Uterus (tissue), 4 donors: ENCODE measurements at places on chromosomes 2 and 18.

- DNase-seq = no peak
Observed at GRCh38 chr2:133167990-133168389, 400.3 kb downstream of the NCKAP5 start.

DNA sequence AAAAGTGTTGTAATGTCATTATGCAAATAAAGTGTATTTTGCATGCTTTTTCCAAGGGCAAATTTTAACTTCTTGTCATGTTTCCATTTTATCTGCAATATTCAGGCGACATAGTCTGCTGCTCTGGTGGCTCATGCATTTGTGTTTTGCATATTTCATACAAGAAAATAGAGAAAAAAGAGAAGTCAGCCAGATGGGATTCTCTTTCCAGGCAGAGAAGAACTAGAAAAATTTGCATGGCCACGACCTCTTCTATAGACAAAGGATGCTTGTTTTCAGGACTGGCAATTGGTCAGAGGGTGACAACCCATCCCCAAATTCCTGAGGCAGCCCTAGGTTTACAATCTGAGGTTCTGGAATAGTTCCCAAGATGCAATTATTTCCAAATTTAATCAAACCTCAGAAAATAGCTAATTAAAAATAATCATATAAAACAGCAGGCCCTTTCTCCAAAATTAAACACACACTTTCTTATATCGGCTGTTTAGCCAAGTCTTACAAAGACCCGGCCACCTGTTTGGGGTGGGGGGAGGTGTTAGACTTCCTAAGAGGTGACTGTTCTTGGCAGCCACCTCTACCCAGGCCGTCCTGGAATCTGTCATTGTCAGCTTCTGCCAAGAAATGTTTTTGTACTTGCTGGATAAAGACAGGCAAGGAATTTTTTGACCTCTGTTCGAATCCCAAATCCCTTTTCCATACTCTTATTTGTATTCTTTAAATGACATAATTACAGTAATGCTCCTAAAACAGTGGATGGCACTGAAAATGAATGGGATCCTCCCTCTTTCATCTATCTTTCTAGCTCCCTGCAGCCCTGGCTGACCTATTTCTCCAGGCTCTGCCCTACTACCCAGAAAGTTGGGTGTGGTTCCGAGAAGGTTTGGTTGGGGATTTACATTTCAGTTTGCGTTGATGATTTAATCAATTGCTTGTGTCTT, 20.8 kb upstream of the SOS1 start:
- DNase-seq = no peak

DNA sequence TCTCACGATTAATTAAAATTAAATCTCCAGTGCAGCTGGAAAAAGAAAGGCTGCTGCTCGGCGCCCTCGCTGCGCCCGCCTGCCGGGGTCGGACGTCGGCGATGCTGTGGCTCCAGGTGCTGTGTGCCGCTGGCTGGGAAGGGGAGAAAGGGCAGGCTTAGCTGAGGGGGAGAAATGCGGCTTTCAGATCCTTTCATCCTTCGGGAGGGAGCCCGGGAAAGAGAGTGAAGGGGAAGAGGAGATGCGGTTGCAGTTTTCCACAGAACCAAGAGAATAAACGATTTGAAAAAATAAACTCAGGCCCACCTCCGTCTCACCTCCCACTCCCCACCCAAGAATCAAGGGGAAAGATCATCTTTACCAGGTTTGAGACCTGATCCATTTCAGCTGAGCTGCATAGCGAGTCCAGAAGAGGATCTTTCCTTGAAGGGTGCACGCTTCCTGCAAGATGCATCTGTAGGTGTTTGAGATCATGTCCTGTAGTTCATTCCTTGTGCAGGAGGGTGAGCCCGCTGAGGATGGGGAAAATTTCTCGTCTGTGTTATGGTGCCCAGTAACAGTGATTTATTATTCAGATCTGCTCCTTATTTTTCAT, 495 bp downstream of the TMEM169 start:
- no peak for DNase-seq

DNA sequence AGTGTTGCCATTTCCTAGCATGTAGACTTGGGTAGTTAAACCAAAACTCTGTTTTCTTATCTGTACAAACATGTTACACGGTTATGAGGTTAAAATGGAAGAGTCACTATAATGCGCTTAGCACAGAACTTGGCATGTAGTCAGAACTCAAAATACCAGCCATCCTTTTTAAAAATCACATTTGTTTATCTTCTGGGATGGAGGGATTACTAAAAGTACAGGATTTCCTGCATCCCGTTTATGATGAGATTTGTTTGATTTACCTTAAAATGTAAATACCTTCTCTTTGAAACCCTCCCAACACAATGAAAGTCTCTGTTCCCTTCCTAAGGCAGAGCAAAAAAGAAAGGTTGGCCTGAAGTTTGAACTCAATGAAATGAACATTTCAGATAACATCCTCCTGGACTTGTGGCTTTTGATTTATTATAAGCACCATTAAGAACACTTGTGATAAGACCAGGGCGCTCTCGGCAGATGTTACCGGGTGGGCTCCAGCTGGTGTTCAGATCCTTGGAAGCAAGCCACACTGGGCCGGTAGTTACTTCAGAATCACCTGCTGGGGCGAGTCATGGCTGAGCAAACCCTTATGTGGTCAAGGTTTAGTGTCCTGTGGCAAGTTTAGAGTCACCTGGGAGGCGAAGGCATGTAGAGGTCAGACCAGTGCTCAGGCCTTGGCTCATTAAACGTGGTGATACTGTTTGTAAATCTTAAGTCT, 105.7 kb downstream of the MGAT5 start:
- no peak for DNase-seq

DNA sequence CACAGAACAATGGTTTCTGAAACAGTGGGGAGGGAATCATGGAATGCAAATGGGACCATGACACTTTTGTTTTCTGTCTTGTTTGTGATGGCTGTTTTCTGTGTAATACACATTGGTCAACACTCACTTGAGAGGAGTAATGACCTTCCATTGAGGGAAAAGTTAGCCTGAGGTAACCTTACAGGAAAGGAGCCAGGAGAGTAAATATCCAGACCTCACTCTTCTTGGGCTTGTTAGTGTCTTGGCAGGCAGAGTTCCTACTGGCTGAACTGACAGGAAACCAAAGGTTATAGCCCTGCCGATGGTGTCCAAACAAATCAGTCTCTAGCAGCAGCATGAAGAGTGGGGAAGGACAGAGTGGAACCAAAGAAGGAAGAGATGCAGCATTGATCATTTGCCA, 17.2 kb upstream of the RPRM start:
- no peak for DNase-seq

DNA sequence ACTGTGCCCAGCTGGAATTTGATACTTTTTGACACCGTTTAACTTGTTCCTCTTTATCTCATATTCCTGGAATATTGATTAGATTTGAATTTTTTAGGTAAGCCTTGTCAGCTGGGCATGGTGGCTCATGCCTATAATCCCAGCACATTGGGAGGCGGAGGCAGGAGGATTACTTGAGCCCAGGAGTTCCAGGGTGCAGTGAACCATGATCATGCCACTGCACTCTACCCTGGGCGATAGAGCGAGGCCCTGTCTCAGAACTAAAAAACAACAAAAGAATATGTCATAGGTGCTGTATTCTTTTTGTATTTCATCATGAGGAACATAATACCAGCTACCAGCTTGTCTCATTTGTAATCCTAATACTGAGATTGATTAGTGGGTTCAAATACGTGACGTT, 90.3 kb downstream of the ZNF532 start:
- DNase-seq = no peak

- no peak for DNase-seq
Observed at GRCh38 chr2:108640731-108641130, 78.6 kb upstream of the RANBP2 start.

- no peak for DNase-seq
Observed at GRCh38 chr2:78202366-78202765, 680.2 kb upstream of the LRRTM4 start.

- DNase-seq = no peak
Observed at GRCh38 chr2:12821656-12822055, 104.9 kb downstream of the TRIB2 start.

DNA sequence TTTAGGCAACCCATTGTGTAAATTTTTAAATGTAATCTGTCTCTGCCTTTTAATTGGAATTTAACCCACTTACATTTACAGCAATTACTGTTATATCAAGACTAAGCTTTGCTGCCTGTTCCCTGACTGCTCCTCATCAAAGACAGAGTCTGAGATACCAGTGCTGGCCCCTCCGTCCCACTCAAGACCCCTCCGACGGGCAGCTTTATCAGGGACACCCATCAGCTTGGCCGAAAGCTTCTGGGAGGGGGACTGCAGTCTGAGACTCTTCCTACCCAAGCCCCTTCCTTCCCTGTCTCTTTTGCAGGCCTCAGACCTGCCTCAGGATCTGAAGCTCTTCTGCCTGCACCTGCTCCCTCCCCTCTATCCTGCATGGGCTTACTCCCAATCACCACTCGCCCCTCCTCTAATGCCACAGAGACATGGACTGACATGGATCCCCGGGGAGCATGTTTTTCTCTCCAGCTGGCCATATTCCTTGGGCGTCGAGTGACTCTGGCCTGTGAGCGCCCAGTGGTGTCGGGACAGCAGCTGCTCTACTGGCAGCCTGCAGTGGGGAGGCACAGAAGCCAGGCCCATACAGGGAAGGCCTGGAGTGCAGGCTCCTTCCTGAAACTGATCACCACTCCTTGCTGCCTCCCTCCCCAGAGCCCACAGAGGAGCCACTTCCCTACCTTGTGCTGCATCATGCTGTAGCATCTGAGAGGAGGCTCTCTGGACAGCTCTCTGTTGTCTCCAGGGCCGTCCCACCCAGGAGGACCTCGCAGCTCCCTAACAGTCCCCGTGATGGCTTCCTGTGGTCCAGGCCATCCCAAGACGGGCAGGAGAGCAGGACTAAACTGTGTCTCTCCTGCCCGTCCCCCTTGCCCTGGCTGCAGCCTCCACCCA, 3.7 kb upstream of the KIF1A start:
- DNase-seq = no peak

DNA sequence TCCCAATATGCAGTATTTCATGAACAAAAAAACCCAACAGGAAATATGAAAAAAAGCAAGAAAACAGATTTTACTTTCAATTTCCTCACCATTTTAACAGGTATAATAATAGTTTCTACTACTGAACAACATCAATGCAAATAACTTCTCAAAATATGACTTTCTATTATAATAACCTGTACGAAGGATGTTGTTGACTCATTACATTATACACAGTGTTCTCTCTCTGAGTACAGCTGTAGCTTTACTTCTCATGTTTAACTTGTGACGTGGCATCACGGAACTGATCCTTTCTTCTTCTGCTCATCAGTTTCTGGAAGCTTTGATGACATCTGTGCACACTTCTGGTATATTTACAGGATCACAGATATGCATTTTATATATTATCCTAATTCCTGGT, 40.0 kb downstream of the FAM228A start:
- DNase-seq = no peak

- DNase-seq = no peak
Observed at GRCh38 chr2:150715501-150715900, 228.0 kb upstream of the RND3 start.

- no peak for DNase-seq
Observed at GRCh38 chr2:181104512-181105115, 124.2 kb downstream of the UBE2E3 start.

DNA sequence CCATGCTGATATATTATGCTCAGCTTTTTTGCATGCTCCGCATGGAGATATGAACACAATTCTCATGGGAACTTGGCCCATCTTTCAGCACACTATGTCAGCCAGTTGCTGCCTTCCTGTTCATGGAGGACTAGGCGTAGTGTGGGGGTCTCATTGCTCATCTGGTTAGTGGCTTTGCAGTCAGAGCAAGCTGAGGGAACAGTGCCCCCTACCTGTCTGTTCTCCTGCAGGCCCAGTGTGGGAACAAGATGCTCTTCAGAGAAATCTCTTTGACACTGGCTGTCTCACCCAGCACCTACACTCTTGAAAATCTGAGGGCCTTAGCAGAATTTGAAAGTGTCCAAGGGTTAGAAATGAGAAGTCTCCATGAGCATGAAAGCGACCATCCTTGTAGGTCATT, 47.1 kb downstream of the SPTBN1 start:
- no peak for DNase-seq

GRCh38 chr2:53964257-53964952, 6.4 kb downstream of the PSME4 start:
- no peak for DNase-seq

- DNase-seq = no peak
Observed at GRCh38 chr2:107325981-107326786, 440.2 kb upstream of the ST6GAL2 start.

DNA sequence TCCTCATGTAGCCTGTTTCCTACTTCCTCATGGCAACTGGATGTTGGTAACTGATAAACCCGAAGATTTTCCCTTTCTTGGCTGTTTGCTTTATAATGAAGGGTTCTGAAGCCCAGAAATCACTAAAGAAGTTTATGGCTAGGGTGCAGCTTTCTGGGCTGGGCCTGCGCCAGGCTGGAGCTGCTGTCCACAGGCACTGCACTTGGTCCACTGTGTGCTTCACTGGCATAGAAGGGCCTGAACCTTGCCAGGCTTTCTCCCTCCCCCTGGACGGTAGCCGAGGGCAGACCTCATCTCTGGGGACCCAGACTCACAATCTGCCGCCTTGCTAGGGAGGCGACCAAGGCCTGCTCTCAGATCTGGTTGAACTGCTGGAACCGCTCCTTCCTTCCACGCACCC, 133.3 kb upstream of the SPRED2 start:
- no peak for DNase-seq

GRCh38 chr18:57864615-57865121, 61.6 kb upstream of the ATP8B1 start:
- no peak for DNase-seq

DNA sequence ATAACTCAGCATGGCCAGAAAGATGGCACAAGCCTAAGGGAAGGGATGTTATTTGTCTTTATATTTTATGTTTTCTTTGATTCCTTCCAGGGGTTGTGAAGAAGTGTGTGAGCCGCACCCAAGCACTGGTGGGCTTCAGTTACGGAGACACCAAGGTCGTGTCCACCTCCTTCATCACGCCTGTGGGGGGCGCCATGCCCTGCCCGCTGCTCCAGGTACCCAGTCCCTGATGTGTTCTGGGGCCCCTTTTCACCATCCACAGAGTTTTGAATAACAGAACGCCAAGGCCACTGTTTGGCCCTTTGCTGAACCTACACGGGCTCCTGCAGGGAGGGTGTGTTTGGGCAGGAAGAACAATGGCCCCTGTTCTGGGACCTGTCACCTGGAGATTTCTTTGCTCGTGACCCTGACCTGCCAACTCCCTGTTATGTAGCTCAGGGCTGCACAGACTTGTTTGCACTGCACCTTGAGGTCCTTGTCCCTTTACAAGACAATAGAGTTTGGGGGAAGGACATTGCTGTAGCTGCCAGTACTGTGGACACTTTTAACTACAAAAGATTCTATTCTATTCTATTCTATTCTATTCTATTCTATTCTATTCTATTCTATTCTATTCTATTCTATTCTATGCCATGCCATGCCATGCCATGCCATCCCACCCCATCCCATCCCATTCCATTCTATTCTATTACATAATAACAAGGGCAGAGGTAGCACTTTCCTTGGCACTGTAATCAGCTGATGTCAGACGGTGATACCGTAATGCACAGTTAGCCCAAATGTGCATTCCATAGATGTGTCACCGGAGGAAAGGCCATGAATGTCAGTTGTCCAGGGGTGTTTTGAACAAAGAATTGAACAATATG, 48.2 kb upstream of the CNGA3 start:
- DNase-seq = no peak

GRCh38 chr18:11268741-11269233, 119.4 kb upstream of the PIEZO2 start:
- no peak for DNase-seq
